Renal cortical epithelial cell (primary cell): ENCODE measurements at places on chromosomes 4 and X. TPM values are rescaled to one million over a fixed set of nuclear protein-coding genes. Genes with fewer than 3 reads are reported as not detected.

The PDZD11 gene
- total RNA-seq, result 38.9 and 58.7 TPM in 2 replicates

- DNase-seq, result no peak
Measured at GRCh38 chr4:2803624-2804448, 11.0 kb downstream of the SH3BP2 start.

The LARP7 gene
- total RNA-seq, result 30.6 and 52.4 TPM in 2 replicates

The BEX5 gene
- total RNA-seq, result 2.1 and 2.9 TPM in 2 replicates

The CHIC1 gene
- 9.6 and 20.2 TPM in 2 replicates for total RNA-seq

GRCh38 chr4:3197366-3198105, 51.4 kb upstream of the MSANTD1 start:
- no peak for DNase-seq

DNA sequence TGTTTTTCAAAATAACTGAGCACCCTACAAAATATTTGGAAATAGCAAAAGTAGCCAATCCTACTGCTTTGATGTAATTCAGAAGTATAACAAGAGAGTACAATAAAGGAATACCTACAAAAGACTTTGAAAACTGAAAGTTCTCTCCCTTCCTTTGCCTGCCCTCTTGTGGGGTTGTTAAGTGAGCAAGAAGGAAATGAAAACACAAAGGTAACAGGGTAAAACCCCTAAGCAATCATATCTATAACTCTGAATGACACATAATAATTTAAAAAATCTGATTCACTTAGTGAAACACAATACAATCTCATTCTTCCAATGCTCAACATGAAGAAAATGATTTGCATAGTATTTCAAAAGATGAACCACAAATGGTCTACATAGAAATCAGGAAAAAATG, 98.2 kb downstream of the FRYL start:
- peak; percentile 60 for DNase-seq

The PTCHD1 gene
- under 0.01 TPM in 1 of 2 replicates, not detected in the other for total RNA-seq

The MAGIX gene
- 5.3 and 8.5 TPM in 2 replicates for total RNA-seq

DNA sequence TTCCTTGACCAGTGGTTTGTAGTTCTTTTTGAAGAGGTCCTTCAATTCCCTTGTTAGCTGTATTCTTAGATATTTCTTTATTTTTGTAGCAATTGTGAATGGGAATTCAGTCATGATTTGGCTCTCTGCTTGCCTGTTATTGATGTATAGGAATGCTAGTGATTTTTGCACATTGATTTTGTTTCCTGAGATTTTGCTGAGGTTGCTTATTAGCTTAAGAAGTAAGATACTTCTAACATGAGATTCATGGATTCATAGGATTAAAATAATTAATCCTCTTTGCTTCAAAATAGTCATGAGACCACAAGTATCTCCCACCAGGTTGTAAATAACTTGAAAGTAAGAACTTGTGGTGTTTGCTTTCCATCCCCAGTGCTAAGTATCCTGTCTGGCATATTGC, 308.9 kb downstream of the DTHD1 start:
- no peak for DNase-seq

The MCF2 gene
- total RNA-seq, result 0.10 TPM in 1 of 2 replicates, not detected in the other

DNA sequence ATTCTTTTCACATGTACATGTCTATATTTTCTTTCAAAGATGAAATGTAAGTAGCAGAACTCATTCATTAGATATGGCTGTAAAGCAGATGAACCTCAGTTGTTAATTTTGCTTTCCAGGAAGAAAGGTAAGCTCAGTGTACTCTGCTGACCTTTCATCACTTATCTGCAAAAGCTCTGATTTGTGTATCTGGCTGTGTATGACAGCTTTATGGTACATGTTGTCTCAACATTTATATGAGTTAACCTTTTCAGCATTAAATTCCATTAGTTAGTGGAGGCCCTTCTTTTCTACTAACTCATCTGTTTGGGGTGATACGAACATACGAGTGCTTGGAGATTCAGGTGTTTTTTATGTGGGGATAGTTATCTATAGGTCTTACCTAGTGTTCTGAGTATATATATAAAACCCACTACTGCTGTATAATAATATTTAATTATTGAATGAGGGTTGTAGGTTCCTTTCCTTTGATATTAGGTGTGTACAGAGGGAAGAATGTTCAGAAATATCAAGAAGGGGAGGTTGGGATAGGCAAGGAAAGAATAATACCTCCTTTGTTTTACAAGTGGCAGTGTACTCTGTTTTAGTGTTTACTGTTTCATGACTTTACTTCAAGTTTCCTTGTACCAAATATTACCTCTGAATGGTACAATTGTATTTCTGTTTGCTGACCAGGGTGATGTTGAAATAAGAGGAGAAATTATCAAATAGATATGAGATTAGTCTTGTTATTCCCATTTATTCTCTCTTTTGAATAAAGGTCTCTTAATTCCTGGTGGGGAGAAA, 395.5 kb downstream of the ARHGAP24 start:
- DNase-seq, result peak; percentile 30

DNA sequence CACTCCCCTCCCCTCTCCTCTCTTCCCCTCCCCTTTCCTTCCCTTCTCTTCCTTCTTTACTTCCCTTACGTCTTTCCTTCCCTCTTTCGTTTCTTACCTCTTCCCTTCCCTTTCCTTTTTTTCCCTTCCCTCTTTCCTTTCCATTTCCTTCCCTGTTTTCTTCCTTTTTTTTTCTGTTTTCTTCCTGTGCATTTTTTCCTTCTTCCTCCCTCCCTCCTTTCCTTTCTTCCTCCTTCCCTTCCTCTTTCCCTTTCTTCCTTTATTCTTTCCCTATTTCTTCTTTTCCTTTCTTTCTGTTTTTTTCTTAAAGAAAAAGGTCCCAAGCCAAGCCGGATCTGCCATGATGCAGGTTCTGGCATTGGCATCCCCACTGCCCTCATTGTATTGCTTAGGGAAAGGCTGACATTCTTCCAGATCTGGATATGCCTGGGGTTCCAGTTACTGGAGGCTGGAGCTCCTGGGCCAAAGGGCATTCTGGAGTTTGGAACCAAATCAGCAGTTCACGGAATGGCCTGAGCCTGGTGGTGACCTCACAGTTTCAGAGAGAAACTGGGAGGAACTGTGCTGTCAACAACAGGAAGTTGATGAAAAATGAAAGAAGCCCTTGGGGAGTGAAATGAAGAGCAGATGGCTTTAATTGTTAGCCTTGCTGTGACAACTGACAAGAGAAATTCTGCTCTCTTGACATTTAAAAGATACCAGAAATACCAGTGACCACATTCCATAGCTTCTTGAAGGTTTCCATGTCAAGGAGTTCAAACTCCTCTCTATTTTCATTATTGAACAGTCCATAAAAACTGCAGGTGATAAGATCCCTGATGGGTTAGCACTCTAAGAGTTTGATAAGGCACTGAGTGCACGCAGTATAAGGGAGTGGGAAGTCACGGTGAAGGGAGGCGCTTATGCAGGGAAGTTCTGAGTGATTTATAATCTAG, 622.1 kb downstream of the SPRY1 start:
- DNase-seq, result peak; percentile 26

GRCh38 chr4:105194328-105195231, 47.9 kb downstream of the TET2 start:
- DNase-seq, result no peak

DNA sequence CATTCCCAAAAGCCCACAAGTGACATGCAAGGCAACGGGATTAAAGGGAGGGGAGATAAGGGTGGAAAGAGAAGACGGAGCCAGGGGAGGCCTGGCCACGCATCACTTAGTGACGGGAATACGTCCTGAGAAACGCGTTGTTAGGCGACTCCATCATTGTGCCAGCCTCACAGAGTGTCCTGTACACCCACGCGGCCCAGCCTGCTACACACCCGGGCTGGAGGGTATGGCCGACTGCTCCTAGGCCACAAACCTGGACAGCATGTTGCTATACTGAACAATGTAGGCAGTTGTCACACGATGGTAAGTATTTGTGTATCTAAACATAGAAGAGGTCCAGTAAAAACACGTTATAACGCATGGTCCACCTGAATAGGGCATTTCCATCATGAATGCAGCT, 23.4 kb downstream of the NSG1 start:
- no peak for DNase-seq

DNA sequence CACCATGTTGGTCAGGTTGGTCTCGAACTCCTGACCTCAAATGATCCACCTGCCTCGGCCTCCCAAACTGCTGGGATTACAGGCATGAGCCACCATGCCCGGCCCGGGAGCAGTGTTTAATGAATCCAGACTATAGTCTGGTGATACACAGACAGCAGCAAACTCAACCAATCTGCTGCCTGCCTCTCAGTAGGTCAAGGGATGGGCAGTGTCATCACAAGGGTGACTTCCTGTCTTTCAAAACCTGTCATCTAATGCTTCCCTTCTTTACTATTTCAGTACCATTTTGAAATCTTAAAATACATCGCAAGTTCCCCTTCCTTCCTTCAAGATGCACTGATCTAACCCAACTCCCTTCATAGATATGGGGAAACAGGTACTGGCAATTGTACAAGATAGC, 8.4 kb downstream of the RPL39 start:
- DNase-seq, result no peak

The JCHAIN gene
- total RNA-seq, result 0.30 TPM in 1 of 2 replicates, not detected in the other
